ENCODE measurements at places on chromosomes 12 and 14.

DNA sequence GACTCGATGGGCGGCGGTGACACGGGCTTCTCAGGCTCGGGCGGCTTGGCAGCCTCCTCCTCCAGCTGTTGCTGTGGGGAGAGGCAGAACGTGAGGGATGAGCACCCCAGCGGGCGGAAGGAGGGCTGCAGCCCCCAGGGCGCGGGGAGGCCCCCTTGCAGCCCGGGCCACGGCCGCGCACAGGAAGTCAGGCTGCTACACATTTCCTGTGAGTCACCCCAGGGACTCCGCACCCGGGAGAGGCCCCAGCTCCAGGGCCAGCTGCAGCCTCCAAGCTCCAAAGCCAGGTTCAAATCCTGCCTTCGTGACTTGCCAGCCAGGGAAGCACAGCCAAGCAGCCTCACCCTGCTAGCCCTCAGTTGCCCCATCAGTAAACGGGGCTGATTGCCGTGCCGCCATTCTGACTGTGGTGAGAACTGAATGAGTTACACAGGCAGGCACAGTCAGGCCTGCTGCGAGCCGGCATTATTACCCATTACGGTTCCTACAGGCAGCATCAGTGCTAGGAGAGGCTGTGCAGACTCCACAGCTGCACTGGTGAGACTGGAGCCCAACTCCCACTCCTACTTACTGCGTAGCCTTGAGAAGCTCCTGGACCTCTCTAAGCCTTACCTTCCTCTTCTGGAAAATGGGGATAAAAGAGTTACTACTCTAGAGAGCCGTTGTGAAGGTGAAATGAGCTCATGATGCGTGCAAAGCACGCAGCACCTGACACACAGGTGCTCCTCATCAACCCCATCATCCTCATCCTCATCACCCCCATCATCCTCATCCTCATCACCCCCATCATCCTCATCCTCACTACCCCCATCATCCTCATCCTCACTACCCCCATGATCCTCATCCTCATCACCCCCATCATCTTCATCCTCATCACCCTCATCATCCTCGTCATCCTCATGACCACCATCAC is 100.9 kb downstream of the NCOR2 start:
- DNase-seq, result no peak

- DNase-seq, result no peak
Observed at GRCh38 chr14:49972131-49972671, 79.3 kb downstream of the ARF6 start.

DNA sequence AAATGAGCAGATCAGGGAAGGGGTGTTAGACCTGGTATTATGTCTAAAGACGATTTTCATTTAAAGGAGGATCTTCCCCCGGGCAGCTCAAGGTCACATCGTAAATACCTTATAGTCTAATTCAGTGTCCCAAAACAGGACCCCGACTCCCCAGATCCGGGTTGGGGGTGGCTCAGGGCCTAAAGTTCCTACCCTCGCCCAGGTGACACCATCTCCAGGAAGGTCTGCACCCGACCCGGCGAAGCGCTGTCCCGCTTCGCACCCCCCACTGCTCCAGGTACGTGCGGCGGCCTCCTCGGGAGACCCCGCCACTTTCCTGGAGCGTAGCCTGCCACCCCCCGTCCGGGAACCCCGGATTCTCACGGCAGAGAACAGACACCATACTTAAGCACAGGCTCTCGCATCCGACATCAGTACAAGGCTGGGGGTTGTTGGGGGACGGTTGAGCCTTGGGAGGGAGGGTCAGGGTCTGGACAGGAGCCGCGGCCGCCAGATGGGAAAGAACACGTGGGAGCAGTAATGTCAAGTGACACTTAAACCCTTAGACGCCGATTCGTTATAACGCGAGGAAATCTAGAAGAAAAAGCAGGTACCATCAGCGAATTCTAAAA is 556 bp downstream of the TIMM9 start:
- peak; percentile 50 for DNase-seq

- DNase-seq, result no peak
Observed at GRCh38 chr12:30136696-30137095, 353.0 kb upstream of the TMTC1 start.

DNA sequence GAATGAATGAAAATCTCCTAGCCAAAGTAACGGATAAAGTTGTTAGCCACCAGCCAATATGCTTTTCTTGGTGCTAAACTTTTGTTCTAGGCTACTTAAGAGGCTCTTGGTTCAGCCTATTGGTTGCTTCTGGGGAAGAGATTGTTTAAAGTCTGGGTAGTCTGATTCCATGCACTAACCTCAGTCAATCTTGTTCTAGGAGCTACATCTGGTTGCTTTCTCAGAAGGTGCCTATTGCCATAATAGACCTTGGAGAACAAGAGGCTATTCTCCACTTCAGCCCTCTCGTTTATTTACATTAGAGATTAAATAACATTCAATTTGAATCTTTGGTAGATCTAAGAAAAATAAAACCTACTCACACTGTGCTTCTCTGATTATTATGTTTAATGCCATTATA is 40.8 kb upstream of the OTOGL start:
- DNase-seq, result no peak

DNA sequence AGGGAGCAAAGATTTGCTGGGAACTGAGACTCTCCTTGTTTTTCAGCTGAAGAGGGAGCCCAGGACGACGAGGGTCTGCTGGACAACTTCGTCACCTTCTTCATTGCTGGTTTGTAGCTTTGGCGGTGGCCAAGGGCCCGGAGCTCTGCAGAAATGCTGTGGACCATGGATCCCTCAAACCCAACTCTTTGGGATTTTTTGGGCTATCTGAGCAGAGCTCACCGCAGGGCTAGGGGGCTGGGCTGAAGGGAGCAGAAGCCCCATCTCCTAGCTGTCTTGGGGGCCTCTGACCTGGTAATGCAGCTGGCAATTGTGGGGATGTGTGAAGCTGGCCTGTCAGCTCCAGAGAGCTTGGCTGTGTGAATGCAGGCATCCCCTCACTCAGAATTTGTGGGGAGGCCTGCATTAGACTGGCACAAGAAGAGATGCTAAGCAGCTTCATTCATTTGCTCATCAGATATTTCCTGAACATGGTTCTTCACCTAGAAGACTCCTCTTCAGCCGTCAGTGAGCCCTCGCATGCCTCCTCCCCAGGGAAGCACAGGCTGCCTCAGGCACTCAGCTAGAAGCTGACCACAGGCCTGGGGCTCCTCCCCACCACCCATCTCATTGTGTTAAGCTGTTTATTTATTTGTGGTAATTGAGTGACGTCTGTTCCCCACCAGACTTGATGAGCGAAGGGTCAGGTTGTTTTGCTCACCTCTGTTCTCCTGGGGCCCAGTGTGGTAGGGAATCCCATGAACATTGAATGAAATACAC is 32.2 kb downstream of the CYP46A1 start:
- no peak for DNase-seq

GRCh38 chr14:90871605-90872233 is 55.5 kb upstream of the TTC7B start:
- DNase-seq, result no peak

- DNase-seq, result no peak
Observed at GRCh38 chr14:24259282-24260025, 3.5 kb downstream of the TGM1 start.

DNA sequence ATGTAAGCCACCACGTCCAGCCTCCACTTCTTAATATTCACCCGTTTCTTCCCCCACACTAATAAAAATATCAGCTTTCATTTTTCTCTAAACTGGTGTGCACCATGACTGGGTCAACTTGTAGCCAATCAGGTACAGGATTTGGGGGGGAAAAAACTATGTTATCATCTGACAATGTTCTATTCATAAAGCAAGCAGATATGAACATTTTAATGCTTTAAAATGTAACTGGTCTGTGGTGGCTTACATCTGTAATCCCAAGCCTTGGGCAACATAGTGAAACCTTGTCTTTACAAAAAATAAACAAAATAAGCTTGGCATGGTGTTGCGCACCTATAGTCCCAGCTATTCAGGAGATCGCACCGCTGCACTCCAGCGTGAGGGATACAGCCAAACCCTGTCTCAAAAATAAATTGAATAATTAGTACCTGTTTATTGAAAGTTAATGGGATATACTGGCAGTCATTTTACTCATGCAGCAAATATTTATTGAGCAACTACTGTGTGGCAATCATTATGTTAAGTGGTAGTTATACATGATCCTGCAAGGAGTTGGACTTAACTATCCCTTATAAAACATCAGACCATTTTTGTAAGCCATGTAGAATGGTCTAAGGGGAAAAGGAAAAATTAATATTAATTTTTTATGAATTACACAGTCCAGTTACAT is 15.3 kb upstream of the ITPR2 start:
- no peak for DNase-seq

DNA sequence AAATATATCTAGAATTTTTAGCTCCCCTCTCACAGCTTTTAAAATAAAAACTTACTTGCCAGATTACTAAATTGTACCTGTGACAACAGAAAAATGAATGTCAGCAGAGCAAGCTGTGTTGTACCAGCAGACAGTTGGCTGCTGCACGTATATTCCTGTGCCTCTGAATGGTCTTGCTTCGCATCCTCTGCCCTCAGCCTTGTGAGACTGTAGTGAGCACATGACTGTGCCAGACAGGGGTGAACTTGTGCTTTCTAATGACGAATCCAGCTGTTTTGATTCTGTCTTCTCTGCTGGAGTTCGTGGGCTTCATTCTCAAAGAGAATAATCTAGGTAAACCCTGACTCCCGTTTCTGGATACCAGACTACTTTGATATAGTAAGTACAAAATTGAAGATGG is 58.3 kb upstream of the FRMD6 start:
- no peak for DNase-seq

GRCh38 chr12:2678426-2678825 is 116.3 kb upstream of the FKBP4 start:
- DNase-seq, result no peak

DNA sequence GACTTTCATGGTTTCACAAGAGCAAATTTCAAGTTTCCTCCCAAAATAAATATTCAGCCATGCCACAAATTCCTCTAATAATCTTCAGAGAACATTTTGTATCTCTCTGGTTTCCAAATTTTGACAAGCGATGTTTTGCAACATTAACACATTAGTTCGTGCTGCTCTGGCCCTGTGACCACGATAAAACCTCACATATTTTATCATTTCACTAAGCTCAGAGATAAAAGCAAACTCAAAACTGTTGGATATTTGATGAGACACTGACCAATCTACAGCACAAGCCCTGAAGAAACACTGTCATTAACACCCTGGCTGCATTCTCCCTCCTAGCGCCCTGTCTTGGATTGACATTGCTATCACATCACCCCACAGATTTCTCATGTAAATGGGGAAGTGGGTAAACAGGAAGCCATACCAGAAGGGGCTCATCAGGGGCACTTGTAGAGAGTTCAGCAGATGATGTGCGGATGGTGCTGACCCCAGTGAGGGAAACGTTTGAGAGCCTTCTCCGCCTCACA is 264.3 kb downstream of the PRKD1 start:
- DNase-seq, result no peak

DNA sequence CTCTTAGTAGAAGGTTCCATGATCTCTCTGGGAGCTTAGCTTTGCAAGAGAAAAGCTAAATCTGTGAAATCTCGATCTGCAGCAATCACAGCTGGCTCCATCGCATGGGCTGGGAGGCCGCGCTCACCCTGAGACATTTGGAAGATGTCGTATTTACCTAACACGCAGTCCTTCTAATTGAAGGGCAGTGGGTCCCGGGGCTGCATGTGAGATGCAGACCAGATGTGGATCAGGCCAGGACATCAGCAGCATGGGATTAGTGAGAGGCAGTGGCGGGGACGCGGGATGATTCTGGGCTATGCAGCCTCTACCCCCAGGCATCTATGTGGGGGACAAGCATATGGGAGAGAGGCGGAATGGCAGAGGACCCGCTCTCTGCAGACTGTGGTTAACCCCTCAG is 312.4 kb upstream of the RTL1 start:
- DNase-seq, result peak; percentile 29

Data from posterior cingulate gyrus (tissue), 11 donors.